Osteoblast (primary cell): ENCODE measurements at places on chromosomes 4 and X.

GRCh38 chr4:151674804-151675391, 85.9 kb downstream of the GATB start:
- no peak for DNase-seq

GRCh38 chr4:83217721-83218522, 66.7 kb downstream of the COQ2 start:
- no peak for DNase-seq

- no peak for DNase-seq
These were observed 48.8 kb downstream of the MCUB start for GRCh38 chr4:109608879-109609278.

DNA sequence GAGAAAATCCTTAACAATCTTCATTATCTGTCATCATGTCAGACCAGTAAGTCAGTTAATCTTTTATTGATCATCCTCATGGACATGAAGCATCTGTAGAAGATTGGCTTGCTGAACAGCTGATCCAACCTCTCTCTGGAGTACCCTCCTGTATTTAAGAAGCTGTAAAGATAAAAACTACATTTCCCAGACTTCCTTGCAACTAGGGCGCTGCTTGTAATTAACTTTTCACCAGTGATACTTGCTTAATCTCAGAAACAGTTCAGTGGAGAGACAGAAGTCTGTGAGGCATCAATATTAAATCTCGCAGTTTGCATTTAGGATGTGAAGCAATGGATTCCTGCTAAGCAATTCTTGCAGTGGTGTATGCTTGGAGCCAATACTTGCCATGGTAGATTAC, 36.0 kb upstream of the SMARCA5 start:
- DNase-seq: no peak

GRCh38 chr4:39922399-39922798, 55.3 kb downstream of the PDS5A start:
- DNase-seq: no peak

GRCh38 chr4:24630937-24631336, 46.6 kb upstream of the DHX15 start:
- DNase-seq: no peak

- DNase-seq: no peak
These were observed 54.4 kb downstream of the IRF2 start for GRCh38 chr4:184419976-184420375.

- no peak for DNase-seq
These were observed 47.0 kb upstream of the SCOC start for GRCh38 chr4:140326395-140326993.
